ENCODE measurements at places on chromosomes 3 and 15.

GRCh38 chr3:64278625-64279024 is 53.4 kb upstream of the PRICKLE2 start:
- no peak for DNase-seq

DNA sequence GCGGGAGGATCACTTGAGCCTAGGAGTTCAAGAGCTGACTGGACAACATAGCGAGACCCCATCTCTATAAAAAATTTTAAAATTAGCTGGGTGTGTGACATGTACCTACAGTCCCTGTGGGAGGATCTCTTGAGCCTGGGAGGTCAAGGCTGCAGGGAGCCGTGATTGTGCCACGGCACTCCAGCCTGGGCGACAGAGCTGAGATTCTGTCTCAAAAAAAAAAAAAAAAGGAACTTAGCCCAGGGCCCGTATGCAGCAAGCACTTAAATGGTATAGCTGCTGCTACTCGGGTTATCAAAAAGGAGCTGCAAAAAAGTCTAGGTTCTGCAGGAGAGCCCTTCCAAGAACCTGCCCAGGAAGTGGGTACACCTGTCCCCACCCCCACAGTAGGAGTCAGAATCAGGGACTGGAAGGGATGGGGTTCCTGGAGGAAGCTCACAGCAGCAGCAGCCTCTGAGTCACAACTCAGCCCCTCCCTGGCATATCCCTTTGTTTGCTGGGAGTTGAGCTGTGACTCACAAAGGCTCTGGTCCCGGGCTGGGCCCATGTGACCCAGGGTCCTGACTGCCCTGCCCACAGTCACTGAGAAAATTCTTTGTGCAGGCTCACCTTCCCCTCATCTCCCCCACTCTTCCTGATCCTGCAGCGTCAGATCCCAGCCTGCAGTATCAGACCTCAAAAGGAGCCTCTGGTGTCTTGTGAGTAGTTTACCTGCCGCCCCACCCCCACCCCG is at the start of gene SPATA12:
Gene SPATA12 (plus strand): TSS at position 576 of the 733 bp plus-strand sequence. CDS start 13,031 bp downstream, outside the sequence.
- DNase-seq: no peak

DNA sequence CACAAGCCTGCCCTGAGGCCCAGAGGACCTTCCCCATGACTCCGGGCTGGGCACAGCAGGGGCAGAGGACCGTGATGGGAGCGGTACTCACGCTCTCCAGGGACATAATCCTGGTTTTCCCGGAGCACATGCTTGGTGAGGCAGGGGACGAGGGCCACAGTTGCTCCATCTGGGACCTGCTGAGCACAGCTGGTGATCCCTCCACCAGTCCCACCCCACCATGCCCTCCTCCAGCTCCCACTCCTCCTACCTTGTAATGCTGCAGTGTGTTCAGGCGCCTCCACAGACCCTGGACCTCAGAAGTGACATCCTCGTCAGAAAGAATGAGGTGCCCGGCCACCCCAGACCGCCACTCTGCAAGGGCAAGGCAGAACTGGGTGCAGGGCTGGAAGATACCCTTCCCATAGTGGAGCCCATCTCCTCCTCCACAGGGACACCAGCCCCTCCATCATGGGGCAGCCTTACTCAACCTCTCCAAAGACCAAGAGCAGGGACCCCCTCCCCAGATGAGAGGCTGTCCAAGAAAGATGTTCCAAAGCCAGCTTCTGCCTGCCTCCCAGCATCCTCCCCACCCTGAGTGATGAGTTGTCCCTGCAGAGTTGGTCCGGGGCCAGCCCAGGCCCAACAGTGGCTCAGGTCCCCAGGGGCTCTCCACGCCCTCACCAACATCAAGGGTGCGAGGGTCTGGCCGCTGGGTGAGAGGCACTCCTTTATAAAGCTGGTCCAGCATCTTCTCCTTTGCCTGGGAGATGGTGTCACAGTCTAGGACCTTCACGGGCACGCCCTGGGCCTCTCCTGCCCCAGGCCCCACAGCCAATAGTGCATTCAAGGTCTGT is 19.5 kb downstream of the PLXNB1 start:
- peak; percentile 40 for DNase-seq

DNA sequence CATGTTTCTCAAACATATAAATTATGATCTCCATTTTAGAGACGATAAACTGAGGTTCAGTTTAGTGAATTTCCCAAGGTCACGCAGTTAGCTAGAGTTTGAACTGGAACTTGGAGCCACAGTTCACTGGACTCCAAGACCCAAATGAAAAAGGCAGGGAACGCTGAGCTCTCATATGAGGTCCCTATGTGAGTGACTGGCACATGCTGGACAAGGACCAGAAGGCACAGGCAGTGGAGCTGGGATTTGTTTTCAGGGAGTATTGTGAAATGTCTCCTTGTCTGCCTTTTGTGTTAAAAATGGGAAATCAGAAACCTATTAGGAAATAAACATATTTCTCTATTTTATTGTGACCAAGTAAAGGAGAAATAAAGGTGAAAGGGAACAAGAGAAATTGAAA is 63.5 kb downstream of the MESD start:
- DNase-seq: no peak

- DNase-seq: no peak
Observed at GRCh38 chr3:187922704-187923416, 177.6 kb upstream of the BCL6 start.

DNA sequence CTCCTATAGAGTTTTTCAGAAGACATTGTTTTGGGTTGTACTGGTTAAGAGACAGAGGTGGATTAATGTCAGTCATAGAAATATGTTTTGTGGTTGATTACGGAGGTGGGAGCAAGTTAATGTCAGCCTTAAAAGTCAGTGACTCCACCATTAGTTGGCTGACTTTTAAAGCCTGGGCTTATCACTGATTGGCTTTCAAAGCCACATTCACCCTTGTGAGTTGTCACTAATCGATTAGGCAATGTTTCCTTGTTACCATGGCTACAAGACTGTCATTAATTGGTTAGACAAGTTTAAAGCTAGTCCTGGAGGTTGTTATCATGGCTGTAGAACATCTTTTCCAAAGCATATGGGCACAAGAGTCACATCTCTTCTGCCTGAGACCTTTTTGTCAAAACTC is 73.0 kb downstream of the NEO1 start:
- no peak for DNase-seq

DNA sequence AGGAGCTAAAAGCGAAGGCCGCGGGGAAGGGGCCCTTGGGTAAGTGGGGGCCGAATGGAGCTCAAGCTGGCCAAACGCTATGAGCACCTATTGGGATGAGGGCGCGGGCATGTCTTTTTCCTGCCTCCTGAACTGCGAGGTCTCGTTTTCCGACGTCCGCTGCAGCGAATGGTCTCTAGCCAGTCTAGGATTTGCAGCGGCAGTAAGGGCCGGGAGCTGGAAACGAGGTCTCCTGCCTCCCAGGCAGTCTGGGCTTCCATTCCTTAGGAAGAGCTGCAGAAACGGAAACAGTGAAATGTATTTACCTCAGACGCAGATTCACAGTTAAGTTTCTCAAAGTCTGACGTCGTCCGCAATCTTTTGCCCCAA is 517 bp downstream of the TMA7 start:
- DNase-seq: no peak

DNA sequence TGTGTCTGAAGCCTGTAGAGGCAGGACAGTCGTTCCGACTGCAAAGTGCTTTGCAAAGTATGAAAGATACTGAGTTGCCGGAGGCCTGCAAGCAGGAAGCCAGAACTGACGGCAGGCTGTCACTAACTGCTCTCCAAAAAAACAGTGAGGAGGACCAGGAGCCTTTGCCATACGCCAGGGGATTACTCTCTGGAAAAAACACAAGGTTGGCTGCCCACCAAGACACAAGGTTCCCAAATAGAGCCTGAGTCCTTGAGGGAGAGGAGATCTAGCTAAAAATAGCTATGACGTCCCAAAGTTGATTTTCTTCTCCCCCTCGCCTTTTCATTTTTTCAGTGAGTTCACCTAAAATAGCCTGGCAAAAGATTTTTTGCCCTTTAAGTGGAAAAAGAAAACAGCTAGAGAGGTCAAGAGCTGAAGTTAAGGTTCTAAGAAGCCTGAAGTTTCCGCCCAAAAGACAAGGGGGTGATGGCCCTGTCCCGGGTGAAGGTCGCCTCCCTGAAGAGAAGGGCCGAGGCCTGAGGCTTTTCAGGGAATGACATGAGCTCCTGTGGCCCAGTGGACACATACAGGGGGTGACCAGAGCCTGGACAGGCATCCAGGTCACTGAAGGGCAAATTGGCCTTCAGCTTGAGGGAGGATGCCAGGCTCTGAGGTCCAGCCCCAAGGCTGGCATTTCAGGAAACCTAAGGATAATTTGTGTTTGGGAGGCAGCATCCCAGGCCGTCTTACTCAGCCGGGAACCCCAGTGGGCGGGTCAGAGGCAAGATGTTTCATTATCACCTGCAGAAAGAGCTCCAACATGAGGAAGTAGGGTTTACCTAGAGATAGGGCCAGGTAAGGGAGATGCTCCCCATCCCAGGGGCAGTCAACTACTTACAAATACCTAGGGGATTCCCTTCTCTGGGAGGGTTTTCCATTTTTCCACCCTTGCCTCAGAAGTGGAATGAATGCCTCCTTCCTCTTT is 44.9 kb upstream of the DGKG start:
- DNase-seq: no peak

- DNase-seq: no peak
Observed at GRCh38 chr3:155970398-155970797, 99.9 kb downstream of the GMPS start.

- DNase-seq: no peak
Observed at GRCh38 chr15:51982013-51982769, 10.6 kb upstream of the LEO1 start.

DNA sequence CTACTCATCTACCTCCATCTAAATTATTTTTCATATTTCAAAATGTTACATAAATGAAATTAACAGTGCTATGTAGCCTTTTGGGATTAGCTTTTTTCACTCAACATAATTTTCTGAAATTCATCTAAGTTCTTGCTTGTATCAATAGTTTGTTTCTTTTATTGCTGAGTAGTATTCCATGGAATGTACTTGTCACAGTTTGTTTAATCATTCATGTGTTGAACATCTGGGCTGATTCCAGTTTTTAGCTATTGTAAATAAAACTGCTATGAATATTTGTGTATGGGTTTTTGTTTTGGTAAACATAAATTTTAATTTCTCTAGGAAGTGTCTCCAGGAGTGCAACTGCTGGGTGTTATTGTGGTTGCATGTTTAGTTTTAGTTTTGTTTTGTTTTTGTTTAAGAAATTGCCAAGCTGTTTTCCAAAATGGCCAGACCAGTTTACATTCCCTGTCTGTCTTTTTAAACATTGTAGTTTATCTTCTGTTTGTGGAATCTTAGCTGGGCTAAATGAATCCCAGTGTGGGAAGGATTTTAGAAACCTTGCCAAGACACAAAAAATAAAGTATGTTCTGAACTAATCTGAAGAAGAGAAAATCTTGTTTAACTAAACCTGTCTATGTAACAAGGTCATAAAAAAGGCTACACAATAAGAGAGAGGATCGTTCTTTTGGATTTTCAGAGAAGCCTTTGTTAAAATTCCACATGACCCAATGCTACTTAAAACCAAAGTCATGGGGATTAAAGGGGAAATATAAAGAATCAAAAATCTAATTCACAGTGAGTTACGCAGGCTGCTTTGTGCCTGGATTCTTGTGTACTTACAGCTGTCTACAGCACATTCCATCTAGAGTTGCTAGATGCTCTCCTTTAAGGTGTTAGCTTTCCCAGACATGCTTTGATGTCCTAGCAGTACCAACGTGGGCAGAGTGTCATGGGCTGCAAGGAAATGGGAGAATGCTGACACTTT is 129.2 kb upstream of the SUCLG2 start:
- DNase-seq: no peak

GRCh38 chr3:29156086-29156715 is 124.7 kb upstream of the RBMS3 start:
- no peak for DNase-seq
